ENCODE measurements at places on chromosomes 13 and 19.

GRCh38 chr13:27666951-27667350, 45.3 kb downstream of the POLR1D start:
- DNase-seq: no peak

- DNase-seq: no peak
Measured at GRCh38 chr19:55336101-55336500, 3.6 kb upstream of the KMT5C start.

DNA sequence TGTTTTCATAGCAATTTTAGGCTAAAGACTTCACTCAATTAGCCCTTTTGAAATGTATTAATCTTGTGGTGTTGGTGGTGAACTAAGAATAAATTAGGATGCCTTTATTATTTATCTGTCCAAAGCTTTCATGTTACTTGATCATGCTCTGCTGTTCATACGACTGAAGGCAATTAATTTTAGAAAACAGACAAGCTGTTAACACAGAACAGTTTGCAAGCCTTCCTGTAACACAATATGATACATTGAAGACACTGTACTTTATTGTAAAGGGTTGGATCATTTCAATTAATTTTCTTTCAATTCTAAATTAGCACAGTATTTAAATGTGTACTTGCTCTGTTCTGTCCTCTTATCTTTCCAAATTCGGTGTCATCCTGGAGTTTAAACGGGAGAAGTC, 794.3 kb upstream of the MIR17HG start:
- DNase-seq: no peak

GRCh38 chr13:108083056-108083455, 132.3 kb downstream of the LIG4 start:
- no peak for DNase-seq

DNA sequence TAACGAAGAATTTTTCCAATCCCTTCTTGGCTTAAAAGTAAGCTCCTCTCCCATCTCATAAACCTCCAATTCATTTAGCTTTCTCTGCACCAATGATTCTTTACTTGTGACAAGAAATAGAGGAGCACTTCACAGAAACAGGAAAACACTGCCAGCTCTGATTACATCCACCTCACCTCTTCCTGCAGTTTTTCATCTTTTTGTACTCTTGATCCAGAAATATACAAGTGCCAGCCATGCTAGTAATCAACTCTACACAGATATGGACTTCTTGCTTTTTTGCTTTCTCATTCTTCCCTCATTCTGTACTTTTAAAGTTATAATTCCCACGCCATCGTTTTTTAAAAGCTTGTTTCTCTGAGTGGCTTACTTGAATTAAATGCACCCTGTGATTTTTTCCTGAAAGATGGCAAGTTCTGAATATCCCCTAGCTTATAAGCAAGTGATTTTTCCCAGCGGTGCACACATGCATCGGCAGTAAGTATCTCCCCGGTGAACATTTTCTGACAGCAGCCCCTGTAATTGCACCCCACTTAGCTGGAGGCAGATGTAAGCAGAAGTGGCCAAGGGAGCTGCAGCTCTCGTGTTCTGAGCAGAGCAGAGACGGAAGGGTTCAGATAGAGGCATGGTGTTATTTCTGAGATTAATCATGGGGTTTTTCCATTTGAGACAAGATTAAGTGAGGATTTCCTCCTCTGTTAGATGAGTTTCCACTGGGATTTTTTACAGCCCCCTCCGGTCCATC, 340.7 kb downstream of the SLC7A1 start:
- DNase-seq: no peak

GRCh38 chr19:38893341-38893771, 6.1 kb downstream of the SIRT2 start:
- DNase-seq: no peak
